ENCODE measurements at places on chromosomes 16 and 17.

- DNase-seq, result no peak
These were observed 26.4 kb upstream of the KSR1 start for GRCh38 chr17:27429666-27430382.

- peak; percentile 4 for DNase-seq
These were observed 65.4 kb downstream of the RBFOX3 start for GRCh38 chr17:79545251-79546005.

DNA sequence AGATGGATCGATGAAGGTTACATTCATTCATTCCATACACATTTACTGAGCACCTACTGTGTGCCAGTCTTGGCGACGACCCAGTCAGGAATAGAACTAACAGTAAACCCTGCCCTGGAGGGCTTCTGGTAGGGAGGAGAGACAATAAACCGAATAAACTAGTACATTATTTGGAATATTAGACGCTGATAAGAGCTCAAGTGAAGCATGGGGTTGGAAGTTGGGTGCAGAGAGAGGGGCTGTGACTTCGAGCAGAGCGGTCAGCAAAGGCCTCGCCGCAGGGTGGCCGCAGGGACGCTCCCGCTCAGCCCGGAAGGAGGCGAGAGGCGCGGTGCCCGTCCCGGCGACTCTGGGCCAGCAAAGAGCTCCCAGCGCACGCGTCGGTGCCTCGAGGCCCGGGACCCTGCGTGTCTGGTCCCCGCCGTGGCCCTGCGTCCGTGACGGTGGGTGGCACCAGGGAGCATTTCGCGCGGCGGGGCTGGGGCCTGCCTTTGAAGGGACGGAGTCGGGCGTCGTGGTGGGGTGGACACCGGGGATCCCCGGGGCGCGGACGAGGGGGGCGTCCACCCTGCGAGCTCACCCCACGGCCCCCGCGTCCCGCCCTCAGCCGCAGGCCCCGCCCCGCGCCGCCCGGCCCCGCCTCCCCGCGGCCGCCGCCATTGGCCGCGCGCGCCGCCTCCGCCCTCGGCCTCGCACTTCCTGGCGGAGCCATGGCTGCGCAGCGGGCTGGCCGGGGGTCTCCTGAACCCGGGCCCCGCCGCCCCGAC is at the start of gene KLHL36:
Gene KLHL36, plus strand, starts transcription at position 684 of the 767 bp plus-strand sequence. CDS start 2,357 bp downstream, outside the sequence.
- peak; percentile 79 for DNase-seq

DNA sequence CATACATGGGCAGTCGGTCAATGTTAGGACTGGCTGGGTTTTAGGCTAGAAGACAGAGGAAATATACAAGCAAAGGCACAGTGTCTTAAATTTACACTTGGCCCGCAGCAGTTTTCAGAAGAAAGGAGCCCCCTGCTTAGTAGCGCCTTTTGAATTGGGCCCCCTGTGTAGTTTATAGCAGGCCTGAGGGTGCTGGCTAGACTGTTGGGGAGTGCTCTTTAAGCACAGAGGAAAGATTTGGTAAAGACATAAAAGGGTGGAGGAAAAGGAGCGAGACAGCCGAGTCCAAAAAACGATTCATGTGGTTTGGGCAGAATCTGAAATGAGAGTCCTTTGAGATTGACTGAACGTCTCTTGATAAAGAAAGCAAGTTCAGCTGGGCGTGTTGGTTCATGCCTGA is 10.6 kb downstream of the RMI2 start:
- no peak for DNase-seq

DNA sequence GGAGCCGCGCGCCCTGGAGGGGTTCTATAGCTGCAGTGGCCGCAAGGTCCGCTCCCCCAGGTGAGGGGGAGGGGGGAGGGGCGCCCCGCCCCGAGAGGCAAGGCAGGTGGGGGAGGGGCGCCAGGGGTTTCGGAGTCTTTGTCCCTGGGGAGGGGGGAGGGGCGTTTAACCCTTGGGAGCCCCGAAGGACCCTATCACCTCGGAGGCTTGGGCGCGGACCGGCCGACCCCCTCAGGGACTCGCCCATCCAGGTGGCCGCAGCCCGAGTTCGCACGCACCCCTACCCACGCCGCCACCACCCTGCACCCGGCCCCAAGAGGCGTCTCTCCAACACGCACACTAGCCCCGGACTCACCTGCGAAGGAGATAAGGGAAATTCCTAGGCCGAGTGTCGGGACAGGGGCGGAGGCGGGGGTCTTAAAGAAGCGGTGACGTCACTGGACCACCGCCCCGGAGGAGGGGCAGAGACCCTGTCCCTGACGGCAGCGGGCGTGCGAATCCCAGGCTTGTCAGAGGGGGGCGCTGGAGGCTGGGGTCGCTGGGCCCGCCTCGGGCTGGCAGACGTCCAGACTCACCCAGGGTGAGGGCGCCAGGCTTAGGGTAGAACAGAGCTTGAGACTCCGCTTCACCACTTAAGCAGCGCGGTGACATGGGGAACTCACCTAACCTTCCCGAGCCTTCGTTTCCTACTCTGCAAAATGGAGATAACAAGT is at the start of gene CLDN6:
Gene CLDN6, minus strand, starts transcription at position 390 of the 713 bp plus-strand sequence. CDS start 2,162 bp downstream, outside the sequence.
- DNase-seq, result peak; percentile 61

- no peak for DNase-seq
These were observed 392.4 kb upstream of the GOT2 start for GRCh38 chr16:59126486-59126885.

DNA sequence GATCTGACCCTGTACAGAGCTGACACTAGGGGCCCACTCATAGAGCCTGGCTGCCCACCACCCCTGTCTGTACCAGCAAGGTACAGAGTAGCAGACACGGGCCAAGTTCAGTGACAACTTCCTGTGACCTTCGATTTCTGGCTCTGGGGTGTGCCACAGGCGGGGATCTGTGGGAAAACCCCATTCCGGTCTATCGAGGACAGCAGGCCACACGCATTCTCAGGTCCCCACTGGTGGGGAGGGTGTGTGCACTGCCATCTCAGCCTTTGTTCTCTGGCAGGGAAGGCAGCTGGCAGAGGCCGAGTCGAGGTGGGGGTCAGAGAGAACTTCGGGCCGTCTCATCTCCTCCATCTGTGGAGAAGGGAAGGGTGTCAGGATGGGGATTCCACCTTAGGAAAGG is 10.0 kb downstream of the NLE1 start:
- no peak for DNase-seq

GRCh38 chr16:79409978-79410377 is 190.6 kb downstream of the MAF start:
- DNase-seq, result no peak

DNA sequence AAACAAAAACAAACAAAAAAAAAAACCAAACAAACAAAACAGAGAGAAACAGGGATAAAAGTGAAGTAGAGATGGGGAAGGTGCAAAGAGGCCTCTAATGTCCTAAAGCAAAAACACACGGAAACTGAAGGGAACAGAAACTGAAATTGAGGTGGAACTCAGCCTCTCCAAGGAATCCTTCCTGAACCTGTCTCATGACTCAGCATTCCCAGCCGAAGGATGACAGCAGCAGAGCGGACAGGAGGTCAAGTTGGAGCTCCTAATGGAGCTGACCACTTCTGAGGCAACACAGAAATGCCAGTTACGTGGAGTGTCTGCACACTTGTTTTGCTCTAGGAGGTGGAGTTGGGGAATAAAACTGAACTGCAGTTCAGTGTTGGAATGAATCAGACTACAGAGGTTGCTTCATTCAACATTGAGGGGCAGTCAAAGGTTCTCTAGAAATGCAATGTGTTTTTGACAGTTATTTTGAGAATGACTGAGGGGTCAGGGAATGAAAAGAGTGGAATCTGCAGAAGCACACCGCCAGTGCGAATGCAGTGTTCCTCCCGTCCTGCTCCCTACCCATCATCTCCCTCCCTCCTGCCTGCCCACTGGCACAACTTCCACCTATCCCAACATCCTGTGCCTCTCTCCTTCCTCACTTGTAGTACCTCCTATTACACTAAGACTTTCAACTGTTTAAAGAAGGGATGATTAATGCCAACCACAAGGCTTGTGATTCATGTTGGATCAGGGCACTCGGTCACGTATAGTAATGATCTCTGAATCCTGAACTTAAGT is 6.3 kb downstream of the UBE2O start:
- DNase-seq, result no peak

DNA sequence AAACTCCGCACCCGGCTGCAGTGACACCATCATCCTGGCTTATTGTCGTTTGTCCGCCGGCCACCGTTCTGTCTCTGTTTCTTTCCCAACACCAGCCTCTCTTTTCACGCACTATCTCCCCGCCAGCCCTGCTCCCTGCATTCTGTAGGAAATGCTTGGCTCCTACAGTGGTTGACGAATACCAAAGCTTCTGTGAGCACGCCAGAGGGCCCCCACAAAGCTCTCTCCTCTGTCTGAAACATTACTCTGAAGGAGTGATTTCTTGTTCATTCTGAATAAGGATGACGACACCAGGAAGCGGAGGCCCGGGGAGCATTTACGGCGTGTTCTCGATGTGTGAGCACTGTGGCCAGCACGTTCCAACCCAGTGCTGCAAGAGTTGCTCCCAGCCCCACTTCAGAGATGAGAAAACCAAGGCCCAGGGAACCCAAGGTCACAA is 58.8 kb downstream of the ADCY9 start:
- no peak for DNase-seq

DNA sequence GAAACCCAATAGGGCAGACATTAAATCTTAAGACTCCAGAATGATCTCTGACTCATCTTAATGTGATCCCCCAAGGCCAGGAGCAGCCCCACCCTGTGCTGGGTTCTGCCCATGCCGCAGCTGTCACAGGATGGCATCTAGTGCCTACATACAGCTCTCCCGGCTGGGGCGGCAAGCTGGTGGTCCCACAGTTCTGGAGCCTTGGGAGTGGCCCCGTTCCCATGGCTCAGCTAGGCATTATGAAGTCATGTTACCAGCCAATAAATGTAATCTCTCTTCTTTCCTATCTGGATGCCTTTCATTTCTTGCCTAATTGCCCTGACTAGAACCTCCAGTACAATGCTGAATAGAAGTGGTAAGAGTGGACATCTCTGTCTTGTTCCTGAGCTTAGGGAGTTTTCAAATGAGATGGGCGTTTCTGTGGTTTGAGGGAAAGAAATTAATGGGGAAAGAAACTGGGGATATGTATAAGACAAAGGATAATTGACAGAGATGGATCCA is 95.7 kb upstream of the DNAH17 start:
- no peak for DNase-seq

- DNase-seq, result no peak
These were observed 224.2 kb downstream of the CYB561 start for GRCh38 chr17:63221939-63222338.

GRCh38 chr16:50192386-50193050 is 39.4 kb downstream of the TENT4B start:
- no peak for DNase-seq

- no peak for DNase-seq
These were observed 4.5 kb upstream of the PHKG2 start for GRCh38 chr16:30743716-30744115.

- peak; percentile 37 for DNase-seq
These were observed 359.9 kb upstream of the XYLT1 start for GRCh38 chr16:17830651-17831050.

GRCh38 chr17:71502443-71502842 is 618.4 kb upstream of the SOX9 start:
- DNase-seq, result peak; percentile 9

DNA sequence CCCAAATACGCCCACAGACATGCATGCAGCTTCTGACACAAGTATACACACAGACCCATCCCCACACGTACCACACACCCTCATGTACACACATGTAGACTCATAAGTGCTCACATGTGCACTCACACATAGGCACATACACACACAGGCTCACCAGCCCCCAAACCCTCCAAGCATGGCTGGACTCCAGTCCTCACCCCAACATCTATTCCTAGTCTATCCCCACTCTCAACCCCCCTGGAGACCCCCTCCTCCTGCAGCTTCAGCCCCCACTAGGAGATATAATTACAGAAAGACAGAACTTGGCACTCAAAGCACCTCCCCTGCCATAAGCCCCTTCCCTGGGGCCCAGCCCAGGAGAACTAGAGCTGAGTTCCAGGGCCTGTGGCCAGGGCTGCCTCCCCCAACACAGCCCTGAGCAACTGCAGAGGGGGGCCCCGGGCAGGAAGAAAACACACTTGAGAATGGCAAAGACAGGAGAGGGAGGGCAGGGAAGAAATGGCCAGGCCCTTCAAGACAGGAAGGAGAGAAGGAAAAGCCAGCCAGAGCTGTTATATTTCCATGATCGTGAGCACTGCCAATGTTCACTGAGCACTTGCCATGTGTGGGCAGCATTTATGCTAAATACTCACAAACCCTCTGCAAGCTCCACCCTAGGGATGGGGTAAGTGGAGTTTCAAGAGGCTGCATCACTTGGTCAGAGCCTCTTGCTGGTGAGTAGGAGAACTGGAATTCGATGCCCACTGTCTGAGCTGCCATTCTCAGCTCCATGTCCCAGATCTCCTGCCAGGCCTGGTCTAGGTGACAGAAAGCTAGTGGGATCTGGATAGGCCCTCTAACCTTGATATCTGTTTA is 224.5 kb downstream of the ZNF423 start:
- DNase-seq, result peak; percentile 18

DNA sequence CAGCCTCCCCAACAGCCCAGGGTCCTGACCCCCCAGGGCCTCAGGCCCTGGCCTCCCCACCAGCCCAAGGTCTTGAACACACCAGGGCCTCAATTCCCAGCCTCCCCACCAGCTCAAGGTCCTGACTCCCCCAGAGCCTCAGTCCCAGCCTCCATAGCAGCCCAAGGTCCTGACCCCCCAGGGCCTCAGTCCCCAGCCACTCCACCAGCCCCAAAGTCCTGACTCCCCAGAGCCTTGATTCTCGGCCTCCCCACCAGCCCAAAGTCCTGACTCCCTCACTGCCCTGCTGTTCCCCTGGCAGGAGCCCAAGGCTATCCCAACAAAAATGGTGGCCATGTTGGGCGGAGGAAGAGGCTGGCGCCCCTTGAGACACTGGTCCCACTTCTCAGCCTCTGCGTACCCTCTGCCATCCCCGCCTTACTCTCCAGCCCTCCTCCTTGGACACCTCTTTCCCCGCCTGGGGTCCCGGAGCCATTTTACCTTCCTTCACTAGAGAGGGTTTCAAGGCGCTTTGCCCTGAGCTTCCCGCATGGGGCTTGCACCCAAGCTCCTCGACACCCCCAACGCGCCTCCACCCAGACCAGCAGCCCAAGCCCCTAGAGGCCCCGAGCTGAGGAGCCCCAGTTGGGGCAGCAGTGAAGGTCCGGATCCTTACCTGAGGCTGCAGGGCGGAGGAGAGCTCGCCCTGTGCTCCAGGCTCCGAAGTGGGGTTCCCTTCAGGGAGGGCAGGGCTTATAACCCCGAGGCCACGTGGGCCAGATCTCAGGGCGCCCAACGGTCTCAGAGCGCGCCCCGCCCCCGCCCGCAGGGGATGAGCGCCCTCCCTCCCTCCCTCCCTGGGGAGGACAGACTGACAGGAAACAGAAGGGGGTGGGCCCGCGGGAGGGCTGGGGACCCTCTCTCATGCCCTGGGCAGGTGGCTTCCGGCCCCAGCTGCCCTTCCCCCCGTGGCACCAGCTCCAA is 3.5 kb upstream of the TSPOAP1 start:
- no peak for DNase-seq

Measured in retina (tissue), 1 donor.